ENCODE measurements at places on chromosomes 12 and 14. TPM values are rescaled to one million over a fixed set of nuclear protein-coding genes. Genes with fewer than 3 reads are reported as not detected.

DNA sequence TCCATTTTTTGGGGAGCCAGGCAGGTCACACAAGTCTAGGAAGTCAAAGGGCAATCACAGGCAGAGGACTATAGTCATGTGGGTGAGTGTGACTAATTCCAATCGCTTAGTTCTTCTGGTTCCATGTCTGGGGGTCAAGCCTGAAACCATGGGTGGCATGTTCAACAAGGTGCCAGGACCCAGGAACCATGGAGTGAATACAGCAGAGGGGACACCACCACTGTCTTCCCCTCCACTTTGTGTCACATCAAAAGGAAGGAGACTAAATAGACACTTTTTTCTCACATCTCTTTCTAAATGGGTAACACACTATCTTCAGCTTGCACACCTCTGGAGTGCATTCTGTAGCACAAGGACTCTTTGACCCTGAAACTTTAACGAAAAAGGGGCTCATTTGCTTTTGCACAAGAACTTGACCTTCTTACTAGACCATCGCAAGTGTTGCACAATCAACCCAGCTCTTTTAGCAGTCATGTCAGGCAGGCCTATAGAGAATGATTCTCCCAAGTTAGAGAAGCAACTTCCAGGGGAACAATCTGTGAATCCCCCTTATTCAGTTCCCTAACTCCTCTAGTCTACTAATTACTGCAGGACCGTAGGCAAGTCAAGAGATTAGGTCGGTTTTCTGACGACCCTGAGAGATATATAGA, 398.7 kb downstream of the NELL2 start:
- DNase-seq, result no peak

DNA sequence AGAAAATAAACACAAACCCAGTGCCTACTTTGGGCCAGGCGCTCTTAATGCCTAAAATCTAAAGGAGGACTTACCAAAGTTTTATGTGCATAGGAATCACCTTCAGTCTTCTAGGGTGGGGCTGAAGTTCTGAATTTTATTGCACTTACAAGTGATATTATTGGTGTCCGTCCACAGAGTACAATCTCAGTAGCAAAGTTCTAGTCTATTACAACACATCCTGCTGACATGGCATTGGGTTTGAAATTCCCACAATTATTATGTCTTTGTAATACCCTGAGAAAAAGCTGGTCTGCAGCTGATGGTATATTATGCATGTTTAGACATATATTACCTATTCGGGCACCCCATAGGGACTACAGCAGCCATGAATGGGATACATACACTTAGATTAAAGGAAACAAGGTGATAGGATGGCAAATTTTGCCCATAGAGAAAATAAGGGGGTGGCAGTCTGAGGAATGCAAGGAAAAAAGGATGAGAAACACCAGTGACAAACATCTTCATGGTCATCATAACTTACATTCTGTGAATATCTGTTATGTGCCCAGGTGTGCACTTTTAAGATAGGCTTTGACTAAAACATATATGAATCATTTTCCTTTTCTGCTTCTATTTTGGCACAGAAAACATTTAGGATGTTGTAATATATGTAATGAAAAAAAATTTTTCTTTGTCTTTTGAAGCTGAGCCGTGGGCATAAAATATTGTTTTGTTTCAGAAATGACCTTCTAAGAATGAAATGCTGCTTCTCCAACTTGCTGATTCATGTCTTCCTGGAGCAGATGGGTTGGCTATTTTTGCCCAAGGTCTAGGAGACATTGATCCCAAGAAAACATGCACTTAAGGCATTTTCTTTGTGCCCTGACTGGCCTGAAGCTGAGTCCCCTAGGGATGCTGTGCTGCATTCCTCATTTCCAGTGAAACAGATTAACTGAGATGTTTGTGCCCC, 27.2 kb upstream of the ALG10 start:
- no peak for DNase-seq

Gene OR4K14
- not detected for total RNA-seq

Gene TRIM9
- not detected for total RNA-seq

Gene UTP20
- 20.3 TPM for total RNA-seq

DNA sequence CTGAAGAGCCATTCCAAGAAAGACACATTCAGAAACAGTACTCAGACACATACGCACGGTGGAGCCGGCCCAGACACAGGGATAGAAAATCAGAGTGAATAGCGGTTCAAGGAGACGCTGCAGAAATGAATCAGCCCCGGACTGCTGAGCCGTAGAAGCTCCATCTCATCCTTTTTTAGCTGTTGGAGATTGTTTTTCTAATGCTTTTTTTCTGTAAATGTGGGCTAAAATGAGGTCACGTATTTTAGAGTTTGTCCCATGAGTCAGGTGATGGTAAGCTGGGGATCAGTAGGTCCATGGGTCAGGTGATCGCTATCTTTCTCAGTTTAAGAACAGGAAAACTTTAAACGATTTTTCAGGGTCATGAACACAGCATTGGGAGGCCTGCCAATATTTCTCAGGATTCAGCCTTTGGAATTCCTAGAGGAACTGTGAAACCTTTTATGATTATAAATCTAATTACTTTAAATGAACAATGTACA, 202.4 kb downstream of the ITPR2 start:
- DNase-seq, result peak; percentile 90

Gene MYH6
- total RNA-seq, result not detected

DNA sequence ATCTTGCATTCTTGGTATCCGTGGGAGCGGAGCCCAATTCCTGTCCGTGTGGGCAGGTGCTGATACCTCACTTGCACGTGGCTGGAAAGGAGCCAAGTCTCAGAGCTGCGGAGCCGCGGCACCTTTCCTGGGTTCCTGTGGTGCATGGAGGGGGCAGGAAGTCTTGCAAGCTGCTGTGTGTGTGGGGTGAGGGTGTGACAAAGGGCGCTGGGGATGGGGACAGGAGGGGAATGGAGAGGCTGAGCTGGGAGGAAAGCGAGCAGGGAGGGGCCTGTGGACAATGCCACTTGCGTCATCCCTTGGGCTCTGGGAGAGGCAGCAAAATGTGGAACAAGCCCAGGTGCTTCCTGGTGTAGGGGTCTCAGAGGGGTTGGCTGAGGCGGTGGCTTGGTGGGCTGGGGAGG, 86.7 kb downstream of the CALM1 start:
- no peak for DNase-seq

DNA sequence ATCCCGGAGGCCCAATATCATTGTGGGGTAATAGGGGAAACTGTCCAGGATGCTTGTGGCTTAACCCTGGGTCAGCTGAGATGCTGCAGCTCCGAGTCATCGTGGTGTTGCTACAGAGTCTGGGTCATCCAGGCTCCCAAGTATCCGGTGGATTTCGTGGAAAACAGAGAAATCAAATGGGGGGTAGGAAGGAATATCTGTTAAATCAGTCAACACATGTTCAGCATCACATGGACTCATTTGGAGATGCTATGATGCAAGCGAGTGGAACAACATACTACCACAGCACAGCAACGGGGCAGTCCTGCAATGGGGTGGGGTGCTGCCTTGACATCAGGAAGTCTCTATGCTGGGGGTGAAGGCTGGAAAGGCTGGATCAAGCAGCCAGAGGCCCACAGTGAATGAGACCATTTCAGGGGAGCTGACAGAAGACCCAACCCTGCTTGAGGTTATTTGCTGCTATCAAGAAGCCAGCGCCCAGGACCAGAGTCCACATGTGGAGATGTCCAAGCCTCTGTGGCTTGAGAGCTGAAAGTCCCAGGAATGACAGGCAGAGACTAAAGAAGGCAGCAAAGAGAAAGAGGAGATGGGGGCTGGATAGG, 22.9 kb downstream of the VDR start:
- peak; percentile 96 for DNase-seq

- peak; percentile 83 for DNase-seq
These were observed 6.0 kb upstream of the GPR84 start for GRCh38 chr12:54370171-54370730.

GRCh38 chr12:103952497-103952896, 13.2 kb upstream of the TDG start:
- no peak for DNase-seq

GRCh38 chr14:50924843-50925242, 19.4 kb downstream of the PYGL start:
- no peak for DNase-seq

DNA sequence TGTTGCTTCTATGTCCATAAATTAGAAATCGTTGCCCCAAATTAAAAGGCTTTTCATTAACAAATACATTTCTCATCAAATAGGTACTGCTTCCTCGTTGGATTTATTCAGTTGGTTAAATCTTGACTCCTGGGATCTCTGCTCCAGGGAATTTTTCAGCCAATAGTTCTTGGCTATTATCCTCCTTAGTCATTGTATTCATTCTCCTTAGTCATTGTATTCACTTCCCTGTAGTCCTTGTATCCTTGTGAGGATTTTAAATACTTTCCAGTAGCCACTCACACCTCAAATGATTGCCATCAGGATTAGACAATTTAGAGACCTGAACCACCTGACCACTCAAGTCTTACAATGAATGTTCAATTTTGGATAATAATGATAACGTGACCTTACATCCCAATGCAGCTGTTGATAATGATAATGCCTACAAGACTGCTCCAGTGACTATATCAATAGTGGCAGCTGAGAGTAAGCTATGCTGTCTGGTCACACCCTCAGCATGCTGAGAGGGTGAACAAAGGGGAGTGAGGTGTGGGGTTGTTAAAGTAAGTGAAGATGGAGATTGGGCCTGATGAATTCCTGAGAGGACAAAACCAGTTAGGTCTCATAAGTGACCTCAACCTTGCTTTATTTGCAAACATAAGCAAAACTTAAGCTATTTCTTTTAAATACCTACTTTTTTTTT, 193.7 kb upstream of the RTL1 start:
- DNase-seq, result no peak

- DNase-seq, result no peak
These were observed 391.6 kb downstream of the ZFP36L1 start for GRCh38 chr14:68401317-68401716.

Gene HHIPL1
- 2.7 TPM for total RNA-seq

Gene BATF
- not detected for total RNA-seq

- peak; percentile 86 for DNase-seq
These were observed 380.8 kb upstream of the RGS6 start for GRCh38 chr14:71551291-71551950.

DNA sequence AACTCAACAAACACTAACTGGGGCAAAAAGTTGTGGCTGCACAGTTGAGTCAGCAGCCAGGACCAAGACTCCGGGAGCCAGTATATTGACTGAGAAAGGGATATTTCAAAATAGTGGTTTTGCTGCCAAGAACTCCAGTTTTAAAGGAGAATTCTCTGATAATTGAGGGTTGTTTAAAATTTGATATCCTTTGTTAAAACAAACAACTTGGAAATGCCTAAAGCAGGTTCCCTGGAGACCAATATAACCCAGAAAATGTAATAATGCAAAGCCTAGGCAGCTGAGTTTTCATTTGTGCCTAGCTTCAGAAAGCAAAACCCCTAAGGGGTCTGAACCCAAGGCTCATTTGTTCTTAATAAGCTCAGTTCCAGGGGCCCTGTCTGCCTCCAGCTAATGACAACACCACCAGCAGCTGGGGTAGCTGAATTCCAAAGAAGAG, 311.7 kb upstream of the CCDC196 start:
- DNase-seq, result no peak

GRCh38 chr12:42704810-42705401, 115.4 kb upstream of the PRICKLE1 start:
- DNase-seq, result no peak

GRCh38 chr12:16555630-16556029, 50.3 kb downstream of the LMO3 start:
- peak; percentile 19 for DNase-seq

- DNase-seq, result no peak
These were observed 1.4 kb downstream of the NFKBIA start for GRCh38 chr14:35403114-35403602.

DNA sequence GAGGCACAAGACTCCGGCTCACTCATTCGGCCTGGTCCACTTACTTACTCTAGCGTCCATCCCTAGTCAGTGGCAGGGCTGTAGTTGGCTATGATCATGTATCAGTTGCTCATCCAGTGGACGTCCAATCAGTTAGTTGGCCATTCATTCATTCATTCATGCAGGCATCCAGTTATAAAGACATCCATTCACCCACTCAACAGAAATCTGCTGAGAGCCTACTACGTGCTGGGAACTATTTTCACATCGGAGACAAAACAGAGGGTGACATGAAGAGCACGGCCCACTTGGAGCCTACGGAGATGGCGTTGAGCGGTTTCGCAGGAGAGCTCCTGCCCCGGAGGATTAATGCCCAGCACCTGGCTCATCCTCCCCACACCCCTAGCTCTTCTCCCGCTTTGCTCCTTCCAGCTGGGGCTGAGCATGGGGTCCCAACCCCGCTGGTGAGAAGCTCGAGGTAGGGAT, 49.7 kb downstream of the SNAPC1 start:
- DNase-seq, result no peak

DNA sequence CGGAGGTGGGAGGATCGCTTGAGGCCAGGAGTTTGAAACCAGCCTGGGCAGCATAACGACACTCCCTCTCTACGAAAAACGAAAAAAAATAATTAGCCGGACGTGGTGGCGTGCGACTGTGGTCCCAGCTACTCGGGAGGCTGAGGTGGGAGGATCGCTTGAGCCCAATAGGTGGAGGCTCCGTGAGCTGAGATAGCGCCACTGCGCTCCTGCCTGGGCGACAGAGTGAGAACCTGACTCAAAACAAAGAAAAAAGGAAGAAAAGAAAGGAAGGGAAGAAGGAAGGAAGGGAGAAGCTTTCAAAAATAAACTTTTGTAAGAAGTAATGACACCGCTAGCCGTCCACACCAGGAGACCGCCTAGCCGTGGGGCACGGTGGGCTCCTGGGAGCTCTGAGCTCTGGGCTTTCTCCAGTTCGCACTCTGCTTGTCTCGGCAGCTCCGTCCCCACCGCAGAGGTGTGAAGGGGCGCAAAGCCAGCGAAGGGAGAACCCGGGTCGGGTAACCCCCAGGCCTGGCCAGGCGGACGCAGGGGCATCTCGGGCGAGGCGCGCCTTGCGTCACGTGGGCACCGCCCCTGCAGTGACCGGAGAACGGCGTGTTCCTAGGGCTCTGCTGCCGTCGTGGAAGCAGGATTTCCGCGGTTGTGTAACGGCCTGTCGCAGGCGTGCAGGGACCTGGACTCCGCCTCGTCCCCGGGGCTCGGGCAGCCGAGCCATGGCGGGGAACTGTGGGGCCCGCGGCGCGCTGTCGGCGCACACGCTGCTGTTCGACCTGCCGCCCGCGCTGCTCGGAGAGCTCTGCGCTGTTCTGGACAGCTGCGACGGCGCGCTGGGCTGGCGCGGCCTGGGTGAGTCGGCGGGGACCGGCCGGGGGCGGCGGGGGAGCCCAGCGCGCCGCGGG, at the start of gene IRAK3:
Gene IRAK3 (plus strand): TSS at position 631 of the 902 bp plus-strand sequence. CDS start 86 bp downstream, at position 717.
- DNase-seq, result no peak

Gene LUM
- 62.0 TPM for total RNA-seq

DNA sequence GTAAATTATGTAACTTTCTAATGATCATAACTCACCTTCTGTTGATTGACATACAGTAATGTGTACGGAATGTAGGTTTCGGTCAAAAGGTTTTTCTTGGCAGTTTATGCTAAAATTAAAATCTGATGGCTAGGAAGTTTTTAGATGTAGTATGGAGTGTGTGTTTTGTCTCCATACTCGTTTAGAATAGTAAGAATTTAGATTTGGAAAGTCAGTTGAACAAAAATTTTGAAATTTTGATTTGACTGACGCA, 859 bp downstream of the PALS1 start:
- DNase-seq, result no peak

GRCh38 chr12:100608776-100609175, 35.3 kb downstream of the GAS2L3 start:
- DNase-seq, result no peak

Data from HFFc6 (cell line).